ENCODE measurements at places on chromosomes 12 and 14.

DNA sequence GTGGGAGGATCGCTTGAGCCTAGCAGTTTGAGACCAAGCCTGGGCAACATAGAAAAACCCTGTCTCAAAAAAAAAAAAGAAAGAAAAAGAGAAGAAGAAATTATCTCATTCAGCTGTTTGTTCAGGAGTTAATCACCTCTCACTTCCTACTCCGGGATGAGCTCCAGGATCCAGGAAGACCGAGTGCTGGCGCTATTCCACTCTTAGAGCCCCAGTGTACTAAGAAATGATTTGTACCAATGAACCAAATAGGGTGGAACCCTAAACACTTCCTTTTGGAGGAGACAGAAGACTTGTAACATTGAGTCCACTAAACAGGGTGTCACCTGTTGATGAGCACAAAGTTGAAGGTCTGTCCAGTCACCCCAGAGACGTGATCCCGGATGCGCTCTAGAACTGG, 3.6 kb downstream of the ALKBH2 start:
- no peak for DNase-seq

GRCh38 chr12:95764848-95765247, 25.7 kb downstream of the NTN4 start:
- DNase-seq: no peak

- DNase-seq: no peak
Observed at GRCh38 chr12:124217508-124218242, 77.2 kb upstream of the RFLNA start.

GRCh38 chr12:100229876-100230275, 29.3 kb downstream of the ACTR6 start:
- no peak for DNase-seq

DNA sequence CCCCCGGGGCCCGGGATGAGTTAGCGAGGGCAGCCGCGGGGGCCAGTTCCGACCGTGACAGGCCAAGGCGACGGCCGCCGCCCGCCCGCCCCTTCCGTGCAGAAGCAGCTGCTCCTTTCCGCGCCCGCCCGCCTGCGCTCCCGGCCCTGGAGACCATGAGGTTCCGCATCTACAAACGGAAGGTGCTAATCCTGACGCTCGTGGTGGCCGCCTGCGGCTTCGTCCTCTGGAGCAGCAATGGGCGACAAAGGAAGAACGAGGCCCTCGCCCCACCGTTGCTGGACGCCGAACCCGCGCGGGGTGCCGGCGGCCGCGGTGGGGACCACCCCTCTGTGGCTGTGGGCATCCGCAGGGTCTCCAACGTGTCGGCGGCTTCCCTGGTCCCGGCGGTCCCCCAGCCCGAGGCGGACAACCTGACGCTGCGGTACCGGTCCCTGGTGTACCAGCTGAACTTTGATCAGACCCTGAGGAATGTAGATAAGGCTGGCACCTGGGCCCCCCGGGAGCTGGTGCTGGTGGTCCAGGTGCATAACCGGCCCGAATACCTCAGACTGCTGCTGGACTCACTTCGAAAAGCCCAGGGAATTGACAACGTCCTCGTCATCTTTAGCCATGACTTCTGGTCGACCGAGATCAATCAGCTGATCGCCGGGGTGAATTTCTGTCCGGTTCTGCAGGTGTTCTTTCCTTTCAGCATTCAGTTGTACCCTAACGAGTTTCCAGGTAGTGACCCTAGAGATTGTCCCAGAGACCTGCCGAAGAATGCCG, 699 bp downstream of the MGAT2 start:
- DNase-seq: peak; percentile 33

DNA sequence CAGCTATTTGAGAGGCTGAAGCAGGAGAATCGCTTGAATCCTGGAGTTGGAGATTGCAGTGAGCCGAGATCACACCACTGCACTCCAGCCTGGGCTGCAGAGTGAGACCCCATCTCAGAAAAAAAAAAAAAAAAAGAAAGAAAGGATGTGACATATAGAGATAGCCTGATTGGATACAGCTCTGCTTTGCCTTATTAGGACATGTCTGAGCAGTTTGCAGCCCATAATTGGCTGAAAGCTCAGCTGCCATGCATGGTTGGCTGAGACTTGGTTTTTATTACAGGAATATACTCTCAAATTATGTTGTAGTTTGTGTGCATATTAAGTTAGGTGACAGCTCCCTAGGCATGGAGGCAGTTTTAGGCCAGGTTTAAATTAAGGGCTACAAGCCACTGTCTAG, 6.3 kb downstream of the TIGAR start:
- no peak for DNase-seq

- no peak for DNase-seq
Observed at GRCh38 chr12:48105321-48105866, 485 bp downstream of the SENP1 start.

Measured in stimulated activated CD4-positive, alpha-beta T cell treated with anti-CD3 and anti-CD28 coated beads, Interleukin-2, amount 100 ng/mL, for 4 hours (primary cell).